ENCODE measurements at places on chromosomes 13 and 19.

GRCh38 chr19:38888876-38889275 is 10.5 kb downstream of the SIRT2 start:
- no peak for DNase-seq

GRCh38 chr13:83691966-83692365 is 190.3 kb downstream of the SLITRK1 start:
- DNase-seq = no peak

- no peak for DNase-seq
Observed at GRCh38 chr13:93750676-93751075, 524.1 kb downstream of the GPC6 start.

DNA sequence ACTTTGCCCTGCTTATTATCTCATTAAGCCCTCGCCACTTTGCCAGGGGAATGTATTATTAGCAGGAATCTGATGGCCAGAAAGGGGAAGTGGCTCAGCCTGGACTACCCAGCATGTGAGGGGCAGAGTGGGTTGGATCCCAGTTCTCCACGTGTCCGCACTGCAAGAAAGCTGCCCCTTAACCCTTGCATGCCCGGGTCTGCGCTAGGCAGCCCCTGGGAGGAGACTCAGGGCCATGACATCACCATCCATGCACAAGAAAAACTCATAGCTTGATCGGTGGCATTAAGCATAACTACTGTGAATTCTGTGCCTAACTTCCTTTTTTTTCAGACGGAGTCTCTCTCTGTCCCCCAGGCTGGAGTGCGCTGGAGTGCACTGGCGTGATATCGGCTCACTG is 8.9 kb downstream of the CACNG8 start:
- no peak for DNase-seq

DNA sequence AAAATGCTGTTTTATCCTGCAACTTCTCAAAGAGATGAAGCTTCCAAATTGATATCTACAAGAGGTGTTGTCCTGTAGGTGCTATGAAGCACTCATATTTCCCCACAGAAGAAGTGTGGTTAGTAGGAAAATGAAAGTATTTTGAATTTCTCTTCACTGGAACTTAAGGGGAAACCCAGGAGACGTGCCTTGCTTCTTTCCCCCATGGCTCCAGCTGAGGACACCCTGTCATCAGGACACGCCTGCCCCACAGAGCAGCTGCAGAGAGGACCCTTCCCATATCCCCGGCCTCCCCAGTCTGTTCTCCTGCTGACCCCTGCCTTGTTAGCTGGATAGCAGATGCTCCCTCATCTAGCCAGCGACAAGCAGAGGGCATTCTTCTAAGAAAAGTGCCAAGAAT is 371.3 kb downstream of the COG6 start:
- DNase-seq = no peak

- no peak for DNase-seq
Observed at GRCh38 chr19:47891923-47892666, 6.0 kb upstream of the SULT2A1 start.

DNA sequence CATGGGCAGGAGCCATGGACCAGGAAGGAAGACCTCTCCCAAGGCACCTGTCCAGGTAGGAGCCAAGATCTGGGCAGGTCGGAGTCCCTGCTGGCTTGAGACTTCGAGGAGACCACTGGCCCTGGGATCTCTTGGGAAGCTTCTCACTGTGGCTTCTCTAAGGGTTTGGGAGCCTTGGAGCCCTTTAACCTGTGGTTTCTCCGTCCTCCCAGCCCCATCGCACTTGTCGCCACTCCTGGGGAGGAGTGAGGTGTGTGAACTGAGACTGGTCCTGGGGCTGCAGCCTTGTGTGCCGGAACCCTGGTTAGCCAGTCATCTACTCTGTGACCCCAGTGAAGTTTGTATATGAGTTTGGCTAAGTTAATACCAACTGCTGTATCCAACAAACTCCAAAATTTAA is 8.2 kb downstream of the ZNF805 start:
- DNase-seq = no peak

DNA sequence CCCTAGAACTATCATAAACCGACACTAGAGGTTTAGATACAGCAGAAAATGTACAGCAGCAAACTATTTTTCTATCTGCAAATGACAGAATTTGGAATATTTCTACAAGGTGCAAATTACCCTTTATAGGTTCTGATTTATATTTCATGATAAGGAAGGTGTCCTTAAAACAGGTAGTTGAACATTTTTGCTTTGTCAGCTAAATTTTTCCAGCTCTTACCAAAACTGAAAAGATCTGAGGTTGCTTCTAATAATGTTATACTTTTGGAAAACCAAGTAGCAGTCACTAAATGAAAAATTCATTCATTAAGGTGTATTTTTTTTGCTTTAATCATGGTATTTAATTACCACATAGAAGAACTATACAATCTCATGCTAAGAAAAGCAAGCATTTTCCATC is 9.0 kb downstream of the SHISA2 start:
- DNase-seq = no peak

- DNase-seq = no peak
Observed at GRCh38 chr19:48216933-48217332, 38.8 kb downstream of the CARD8 start.

DNA sequence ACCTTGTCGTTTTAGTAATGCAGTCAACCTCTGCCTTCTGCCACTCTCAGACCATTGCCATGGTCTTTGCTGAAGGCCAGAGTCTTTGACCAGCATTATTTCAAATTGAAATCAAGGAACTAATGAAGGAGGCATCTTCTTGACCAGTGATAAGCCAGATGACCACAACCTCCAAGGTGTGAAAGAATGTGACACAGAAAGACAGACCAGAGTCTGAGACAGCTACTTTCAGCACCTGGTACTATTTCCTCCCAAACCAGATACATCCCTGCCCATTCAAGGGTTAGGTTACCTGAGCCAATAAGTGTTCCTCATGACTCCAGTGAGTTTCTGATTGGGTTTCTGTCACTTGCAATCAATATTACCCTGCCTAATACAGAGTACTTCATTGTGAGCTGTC is 20.3 kb upstream of the RNASEH2B start:
- no peak for DNase-seq
